Fibroblast of villous mesenchyme (primary cell): ENCODE measurements at places on chromosomes 1 and 21. TPM values are rescaled to one million over a fixed set of nuclear protein-coding genes. Genes with fewer than 3 reads are reported as not detected.

The DUSP10 gene
- total RNA-seq = 29.6 and 35.8 TPM in 2 replicates

The OR10J1 gene
- not detected in 2 replicates for total RNA-seq

The CYP4A22 gene
- not detected in 2 replicates for total RNA-seq

The LRRC39 gene
- 0.32 TPM in 1 of 2 replicates, not detected in the other for total RNA-seq

The LCE3A gene
- total RNA-seq = not detected in 2 replicates

The HSD3B1 gene
- total RNA-seq = 2.6 TPM in 1 of 2 replicates, not detected in the other

The KRTAP13-2 gene
- not detected in 2 replicates for total RNA-seq

The ALX3 gene
- not detected in 2 replicates for total RNA-seq

The KISS1 gene
- total RNA-seq = 5.6 and 11.0 TPM in 2 replicates

The C8A gene
- not detected in 2 replicates for total RNA-seq

The KLHDC7A gene
- total RNA-seq = not detected in 2 replicates

The ATP5IF1 gene
- total RNA-seq = 89.4 and 101 TPM in 2 replicates

The GJB4 gene
- total RNA-seq = not detected in 2 replicates

The SLAMF9 gene
- not detected in 2 replicates for total RNA-seq

The OLFML3 gene
- total RNA-seq = 107 and 134 TPM in 2 replicates

The DHX9 gene
- total RNA-seq = 116 and 160 TPM in 2 replicates

The ADGRL4 gene
- total RNA-seq = 1.9 and 4.7 TPM in 2 replicates

The DNTTIP2 gene
- total RNA-seq = 25.1 and 31.5 TPM in 2 replicates

The APOBEC4 gene
- total RNA-seq = not detected in 2 replicates

The RUNX3 gene
- not detected in 2 replicates for total RNA-seq

The TAL1 gene
- 0.32 TPM in 1 of 2 replicates, not detected in the other for total RNA-seq

The TMPRSS15 gene
- not detected in 2 replicates for total RNA-seq

The VWA5B1 gene
- not detected in 2 replicates for total RNA-seq

The LSS gene
- total RNA-seq = 139 and 182 TPM in 2 replicates

The RSPH1 gene
- not detected in 2 replicates for total RNA-seq

The TMEM269 gene
- total RNA-seq = under 0.01 TPM in 2 replicates

The RHEX gene
- total RNA-seq = not detected in 2 replicates

The CCDC24 gene
- 3.5 and 4.7 TPM in 2 replicates for total RNA-seq

The MAP1LC3C gene
- under 0.01 TPM in 2 replicates for total RNA-seq

The CSTB gene
- 12.6 and 16.0 TPM in 2 replicates for total RNA-seq

The CELSR2 gene
- 1.3 TPM in 2 replicates for total RNA-seq

The ACTL8 gene
- not detected in 2 replicates for total RNA-seq

The HOOK1 gene
- not detected in 2 replicates for total RNA-seq

The NKAIN1 gene
- total RNA-seq = not detected in 2 replicates

The KCNQ4 gene
- total RNA-seq = under 0.01 TPM in 2 replicates

The HES4 gene
- total RNA-seq = 2.2 and 8.1 TPM in 2 replicates

The RIMS3 gene
- total RNA-seq = 0.32 and 0.86 TPM in 2 replicates

The TLCD4 gene
- 0.32 and 0.86 TPM in 2 replicates for total RNA-seq

The HHAT gene
- total RNA-seq = 9.0 and 15.1 TPM in 2 replicates

The NSUN4 gene
- 11.9 and 22.9 TPM in 2 replicates for total RNA-seq

The CR1L gene
- not detected in 2 replicates for total RNA-seq

The RGS4 gene
- total RNA-seq = 63.9 and 78.0 TPM in 2 replicates

The SMYD3 gene
- 35.4 and 36.1 TPM in 2 replicates for total RNA-seq

The FMO2 gene
- total RNA-seq = 0.97 and 1.7 TPM in 2 replicates

The EPHA8 gene
- total RNA-seq = not detected in 2 replicates

The ADCY10 gene
- under 0.01 TPM in 1 of 2 replicates, not detected in the other for total RNA-seq

The FLG2 gene
- not detected in 2 replicates for total RNA-seq

The PPIAL4G gene
- total RNA-seq = not detected in 2 replicates

The S100A7 gene
- total RNA-seq = not detected in 2 replicates

The LCE2A gene
- total RNA-seq = 0.43 TPM in 1 of 2 replicates, not detected in the other

The KIAA1614 gene
- total RNA-seq = 6.9 and 8.4 TPM in 2 replicates

The GJB5 gene
- not detected in 2 replicates for total RNA-seq

The FMO3 gene
- total RNA-seq = 0.64 and 0.86 TPM in 2 replicates

The BLACAT1 gene
- total RNA-seq = not detected in 2 replicates
